ENCODE measurements at places on chromosomes 13 and 19. TPM values are rescaled to one million over a fixed set of nuclear protein-coding genes. Genes with fewer than 3 reads are reported as not detected.

The TJP3 gene
- 1.6 TPM for total RNA-seq

DNA sequence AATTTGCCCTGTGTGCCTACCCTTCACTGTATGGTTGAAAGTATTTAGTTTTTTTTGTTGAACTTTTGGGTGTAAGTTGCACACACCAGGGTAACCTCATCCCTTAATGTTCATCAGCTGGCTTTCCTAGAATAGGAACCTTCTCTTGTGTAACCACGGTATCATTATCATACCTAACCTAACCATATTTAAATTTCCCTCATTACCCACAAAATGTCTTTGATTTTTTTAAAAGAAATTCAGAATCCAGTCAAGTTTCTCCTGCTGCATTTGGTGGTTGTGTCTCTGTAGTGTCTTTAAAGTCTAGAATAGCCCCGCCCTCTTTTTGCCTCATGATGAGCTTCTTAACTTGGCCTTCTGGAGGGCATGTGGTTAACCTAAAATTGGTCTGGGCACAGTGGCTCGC lies 80.3 kb downstream of the RYR1 start:
- peaks cover 7% of the 10 kb centered on the region for H3K4me1 ChIP-seq
- no peaks in the 10 kb centered on the region for H3K27me3 ChIP-seq
- H3K27ac ChIP-seq = no peak overlapping the region
- DNase-seq = no peak
- H3K36me3 ChIP-seq = no peaks in the 10 kb centered on the region
- no peak overlapping the region for H3K4me3 ChIP-seq

- DNase-seq = no peak
- no peak overlapping the region for H3K4me3 ChIP-seq
- H3K36me3 ChIP-seq = no peaks in the 10 kb centered on the region
- H3K27ac ChIP-seq = no peak overlapping the region
- H3K27me3 ChIP-seq = no peaks in the 10 kb centered on the region
- H3K4me1 ChIP-seq = no peaks in the 10 kb centered on the region
Measured at GRCh38 chr13:49841964-49842363, 49.5 kb upstream of the KPNA3 start.

- peaks cover 5% of the 10 kb centered on the region for H3K4me1 ChIP-seq
- H3K27me3 ChIP-seq = no peaks in the 10 kb centered on the region
- peaks cover 2% of the 10 kb centered on the region for H3K36me3 ChIP-seq
- H3K4me3 ChIP-seq = no peak overlapping the region
Measured at GRCh38 chr13:112963641-112964040, 5.4 kb upstream of the MCF2L start.

- H3K27me3 ChIP-seq = peaks cover 8% of the 10 kb centered on the region
- no peak for DNase-seq
- no peak overlapping the region for H3K4me3 ChIP-seq
Measured at GRCh38 chr19:17982430-17982829, 15.5 kb downstream of the KCNN1 start.

The CCDC106 gene
- total RNA-seq = 4.2 TPM

DNA sequence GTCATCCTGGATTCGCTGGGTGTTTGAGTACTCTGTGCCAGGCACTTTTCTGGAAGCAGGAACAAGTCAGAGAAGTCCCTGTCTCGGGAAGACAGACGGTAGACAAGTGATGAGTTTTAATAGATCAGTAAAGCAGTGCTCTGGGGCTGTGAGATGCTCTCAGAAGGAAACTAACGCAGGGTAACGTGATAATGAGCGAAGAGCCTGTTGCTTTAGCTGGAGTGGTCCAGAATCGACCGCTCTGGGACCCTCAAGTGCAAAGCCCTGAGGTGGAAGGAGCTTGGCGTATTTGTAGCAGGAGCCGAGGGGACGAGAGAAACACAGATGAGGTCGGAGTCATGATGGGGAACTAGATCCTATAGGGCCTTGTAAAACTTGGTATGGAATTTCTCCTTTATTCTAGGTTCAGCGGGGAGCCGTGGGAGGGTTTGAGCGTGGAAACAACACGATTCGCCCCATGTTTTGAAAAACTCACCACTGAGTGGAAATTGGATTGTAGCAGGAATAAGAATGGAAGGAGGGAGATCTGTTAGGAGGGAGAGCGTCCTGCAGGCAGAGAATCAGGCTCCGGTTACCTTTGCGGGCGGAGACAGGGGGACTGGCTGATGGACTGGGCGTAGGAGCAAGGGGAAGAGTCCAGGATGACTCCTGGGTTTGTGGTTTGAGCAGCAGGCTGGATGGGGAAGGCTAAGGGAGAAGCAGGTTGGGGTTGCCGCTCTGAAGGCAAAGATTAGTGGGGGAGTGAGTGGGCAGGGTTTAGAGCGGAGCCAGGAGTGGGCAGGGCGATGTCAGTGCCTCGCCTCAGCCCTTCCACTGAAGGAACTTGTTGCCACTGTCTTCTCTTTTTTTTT lies 763 bp downstream of the POLD1 start:
- no peaks in the 10 kb centered on the region for H3K27me3 ChIP-seq
- H3K4me3 ChIP-seq = peak overlapping the region; percentile 98
- peaks cover 36% of the 10 kb centered on the region for H3K4me1 ChIP-seq
- H3K27ac ChIP-seq = peak overlapping the region; percentile 95

- H3K27ac ChIP-seq = no peak overlapping the region
- no peak overlapping the region for H3K4me3 ChIP-seq
- no peaks in the 10 kb centered on the region for H3K36me3 ChIP-seq
- no peak for DNase-seq
Measured at GRCh38 chr13:95858286-95859075, 181.5 kb downstream of the DNAJC3 start.

- peaks cover 5% of the 10 kb centered on the region for H3K4me1 ChIP-seq
- no peak overlapping the region for H3K4me3 ChIP-seq
- no peak for DNase-seq
Measured at GRCh38 chr13:113518076-113518803, 27.7 kb upstream of the DCUN1D2 start.

The ZNF829 gene
- total RNA-seq = 3.7 TPM

The ERICH4 gene
- not detected for total RNA-seq

GRCh38 chr19:32453736-32454135 lies 48.2 kb downstream of the DPY19L3 start:
- H3K36me3 ChIP-seq = peaks cover 9% of the 10 kb centered on the region
- no peak overlapping the region for H3K4me3 ChIP-seq
- DNase-seq = no peak
- H3K27me3 ChIP-seq = no peaks in the 10 kb centered on the region
- no peaks in the 10 kb centered on the region for H3K4me1 ChIP-seq

DNA sequence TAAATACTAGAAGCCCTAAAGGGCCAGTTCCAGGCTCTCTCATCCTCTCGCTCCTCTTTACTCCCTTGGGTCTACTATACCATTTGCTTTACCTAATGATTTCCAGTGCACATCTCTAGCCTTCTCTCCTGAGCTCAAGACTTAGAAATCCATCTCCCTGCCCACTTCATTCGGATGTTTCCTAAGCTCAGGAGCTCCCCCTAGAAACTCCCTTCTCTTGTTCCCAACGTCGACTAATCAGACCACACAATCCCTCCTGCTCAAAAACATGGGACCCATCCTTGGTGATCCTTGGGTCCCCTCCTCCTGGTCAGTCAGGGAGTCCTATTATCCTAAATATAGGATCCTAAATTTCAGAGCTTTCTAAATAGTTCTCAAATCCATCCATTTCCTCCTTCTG lies 21.1 kb upstream of the STK24 start:
- H3K4me3 ChIP-seq = no peak overlapping the region
- no peaks in the 10 kb centered on the region for H3K27me3 ChIP-seq
- no peak for DNase-seq
- peaks cover 12% of the 10 kb centered on the region for H3K4me1 ChIP-seq
- no peaks in the 10 kb centered on the region for H3K36me3 ChIP-seq

- no peak for DNase-seq
- no peaks in the 10 kb centered on the region for H3K27me3 ChIP-seq
- H3K4me3 ChIP-seq = no peak overlapping the region
- no peaks in the 10 kb centered on the region for H3K36me3 ChIP-seq
- no peak overlapping the region for H3K27ac ChIP-seq
Measured at GRCh38 chr13:73335944-73336343, 277.1 kb downstream of the KLF5 start.

GRCh38 chr19:37506387-37507166 lies at the start of gene ZNF793:
ZNF793 (plus strand) TSS chr19:37506939; CDS start chr19:37523440, 16,501 bp downstream.
- peak; percentile 85 for DNase-seq
- no peak within 1 kb of the TSS for H3K27ac ChIP-seq
- peaks cover 56% of the 10 kb centered on the region for H3K36me3 ChIP-seq
- no peaks in the 10 kb centered on the region for H3K27me3 ChIP-seq
- H3K4me3 ChIP-seq = no peak within 1 kb of the TSS

- no peak overlapping the region for H3K27ac ChIP-seq
- H3K36me3 ChIP-seq = no peaks in the 10 kb centered on the region
- H3K4me1 ChIP-seq = no peaks in the 10 kb centered on the region
- no peak overlapping the region for H3K4me3 ChIP-seq
Measured at GRCh38 chr13:106477303-106477702, 58.2 kb downstream of the EFNB2 start.

DNA sequence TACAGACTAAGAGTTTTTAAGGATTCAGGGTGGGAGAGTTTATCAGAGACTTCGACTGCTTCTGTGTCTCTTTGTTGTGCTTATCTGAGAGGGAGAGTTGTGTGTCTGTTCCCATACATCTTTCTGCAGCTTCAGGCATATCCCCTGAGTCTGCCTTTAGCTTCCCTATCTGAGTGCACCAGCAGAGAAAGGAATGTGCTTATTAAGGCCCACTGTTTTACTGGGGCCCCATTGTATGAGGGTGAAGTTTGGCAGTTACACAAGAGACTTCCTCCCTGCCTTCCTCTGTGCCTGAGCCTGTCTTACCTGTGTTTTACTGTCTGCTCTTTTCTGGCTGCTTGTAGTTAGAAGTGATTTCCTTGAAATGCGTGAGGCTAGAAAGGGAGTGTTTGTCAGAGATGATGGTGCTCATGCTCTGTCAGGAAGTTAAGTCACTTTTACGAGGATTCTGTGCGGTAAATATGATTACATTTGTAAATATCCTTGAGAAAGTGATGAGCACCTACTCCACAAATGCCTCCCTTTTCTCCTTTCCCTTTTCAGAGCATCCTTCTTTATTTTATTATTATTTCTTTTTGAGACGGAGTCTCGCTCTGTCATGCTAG lies 1228.9 kb upstream of the MIR17HG start:
- H3K4me1 ChIP-seq = no peaks in the 10 kb centered on the region
- DNase-seq = no peak
- H3K27ac ChIP-seq = no peak overlapping the region

The GRIN3B gene
- total RNA-seq = not detected

- peak overlapping the region; percentile 97 for H3K27ac ChIP-seq
- H3K36me3 ChIP-seq = peaks cover 22% of the 10 kb centered on the region
- peak overlapping the region; percentile 87 for H3K4me3 ChIP-seq
- H3K27me3 ChIP-seq = no peaks in the 10 kb centered on the region
Measured at GRCh38 chr13:48302871-48303358, 636 bp upstream of the RB1 start.

The MBD3L2 gene
- not detected for total RNA-seq

DNA sequence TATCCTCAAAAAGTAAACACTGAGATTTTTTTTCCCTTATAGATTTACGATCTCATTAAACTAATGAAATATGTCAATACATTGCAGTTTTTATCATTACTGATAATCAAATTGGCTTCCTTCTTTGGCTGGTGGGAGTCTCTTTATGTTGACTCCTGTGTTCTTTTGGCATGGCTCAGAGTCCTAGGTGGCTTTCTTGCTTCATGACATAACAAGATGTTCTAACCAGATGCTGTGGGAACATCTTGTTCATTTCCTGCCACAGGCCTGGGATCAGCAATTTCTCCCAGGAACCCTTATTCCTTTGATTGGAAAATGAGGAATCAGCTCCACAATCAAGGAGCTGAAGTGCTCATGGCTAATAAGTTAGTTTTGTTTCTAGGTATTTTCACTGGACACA lies 13.2 kb upstream of the CYP4F22 start:
- H3K4me1 ChIP-seq = peaks cover 12% of the 10 kb centered on the region
- no peak for DNase-seq
- no peak overlapping the region for H3K27ac ChIP-seq
- no peaks in the 10 kb centered on the region for H3K36me3 ChIP-seq
- H3K4me3 ChIP-seq = no peak overlapping the region

The ANKLE1 gene
- 8.8 TPM for total RNA-seq

The TNPO2 gene
- 80.7 TPM for total RNA-seq

DNA sequence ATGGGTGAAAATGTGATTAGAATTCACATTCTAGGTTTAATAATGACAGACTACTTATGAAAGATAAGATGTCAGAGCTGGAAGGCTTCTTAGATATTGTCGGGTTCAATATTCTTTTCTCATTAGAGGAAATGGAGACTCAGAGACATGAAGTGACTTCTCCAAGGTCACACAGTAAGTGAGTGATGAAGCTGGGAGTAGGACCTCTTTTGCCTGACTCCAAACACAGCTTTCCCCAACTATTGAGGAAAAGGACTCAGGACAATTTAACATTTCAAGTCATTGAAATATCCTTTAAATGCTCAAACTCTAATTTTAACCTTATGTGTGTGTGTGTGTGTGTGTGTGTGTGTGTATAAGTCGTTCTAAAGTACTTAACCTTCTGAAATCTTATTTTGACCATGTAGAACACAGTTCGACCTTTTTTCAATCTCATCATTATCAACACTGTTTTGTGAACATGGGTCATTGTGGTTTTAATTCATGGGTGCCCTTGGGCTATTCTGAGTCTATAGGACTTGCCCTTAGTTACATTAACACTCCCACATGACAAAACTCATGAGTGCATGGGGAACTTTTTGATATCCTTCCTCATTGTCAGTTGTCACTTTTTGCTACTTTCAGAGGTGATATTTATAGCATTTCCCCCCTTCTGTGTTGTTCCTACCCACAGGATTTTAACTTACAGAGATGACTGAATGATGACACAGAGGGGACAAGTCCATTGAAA lies 53.0 kb downstream of the LRCH1 start:
- no peaks in the 10 kb centered on the region for H3K36me3 ChIP-seq
- no peaks in the 10 kb centered on the region for H3K27me3 ChIP-seq
- H3K4me3 ChIP-seq = no peak overlapping the region
- no peak for DNase-seq
- H3K27ac ChIP-seq = no peak overlapping the region

GRCh38 chr19:50957587-50957986 lies 4.7 kb upstream of the KLK5 start:
- H3K4me1 ChIP-seq = no peaks in the 10 kb centered on the region
- no peaks in the 10 kb centered on the region for H3K36me3 ChIP-seq
- no peak overlapping the region for H3K4me3 ChIP-seq
- peaks cover 21% of the 10 kb centered on the region for H3K27me3 ChIP-seq
- no peak overlapping the region for H3K27ac ChIP-seq
- DNase-seq = no peak

- peaks cover 5% of the 10 kb centered on the region for H3K4me1 ChIP-seq
- no peak for DNase-seq
- H3K36me3 ChIP-seq = no peaks in the 10 kb centered on the region
- H3K4me3 ChIP-seq = no peak overlapping the region
Measured at GRCh38 chr19:33906578-33907335, 110.1 kb downstream of the KCTD15 start.

Measured in activated naive CD4-positive, alpha-beta T cell treated with anti-CD3 and anti-CD28 coated beads for 36 hours (primary cell).